ENCODE measurements at places on chromosomes 2 and 18. TPM values are rescaled to one million over a fixed set of nuclear protein-coding genes. Genes with fewer than 3 reads are reported as not detected.
A peak's percentile ranks its signal among the peaks of the same experiment; 100 is the strongest.

The HAUS1 gene
- total RNA-seq, result 5.0 TPM

The AQP12A gene
- not detected for total RNA-seq

DNA sequence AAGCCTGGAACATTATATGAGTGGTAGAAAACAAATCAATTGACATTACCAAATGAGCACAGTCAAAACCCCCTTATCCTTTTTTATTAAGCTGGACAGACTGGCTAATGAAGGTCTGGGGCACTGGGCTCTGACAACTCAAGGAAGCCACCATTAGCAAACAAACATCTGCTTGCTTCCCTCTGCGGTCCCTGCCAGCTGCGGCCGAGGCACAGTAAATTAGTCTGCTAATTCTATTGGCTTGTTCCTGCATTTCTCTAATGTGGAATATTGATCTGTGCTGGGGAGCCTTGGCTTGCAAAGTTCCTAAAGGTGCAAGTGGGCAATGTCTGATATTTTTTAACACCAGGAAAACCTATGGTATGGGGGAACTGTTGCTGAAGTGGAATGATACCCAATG, 300.3 kb downstream of the MTX2 start:
- H3K36me3 ChIP-seq, result no peaks in the 10 kb centered on the region
- H3K4me3 ChIP-seq, result no peak overlapping the region
- DNase-seq, result no peak
- H3K27ac ChIP-seq, result no peak overlapping the region
- H3K4me1 ChIP-seq, result no peaks in the 10 kb centered on the region

DNA sequence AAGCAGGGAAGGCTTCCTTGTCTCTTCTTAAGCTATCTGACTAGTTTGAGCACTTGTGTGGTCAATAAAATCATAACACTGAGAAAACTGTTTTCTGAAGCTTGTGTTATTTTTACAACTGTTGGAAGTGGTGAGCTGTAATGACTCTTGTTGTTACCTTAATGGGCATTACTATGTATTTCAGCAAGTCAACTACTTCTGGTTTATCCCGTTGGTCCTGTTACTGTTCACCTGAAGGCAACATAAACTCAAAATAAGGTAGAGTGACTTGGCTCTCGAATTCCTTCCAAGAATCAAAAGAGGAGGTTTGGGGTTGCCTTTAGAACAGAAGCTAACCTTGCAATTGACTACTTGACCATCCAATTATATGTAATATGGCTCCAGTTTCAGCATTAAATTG, 23.2 kb upstream of the FIGN start:
- no peaks in the 10 kb centered on the region for H3K4me1 ChIP-seq
- no peaks in the 10 kb centered on the region for H3K36me3 ChIP-seq
- DNase-seq, result no peak
- no peaks in the 10 kb centered on the region for H3K27me3 ChIP-seq
- no peak overlapping the region for H3K4me3 ChIP-seq

The C18orf54 gene
- total RNA-seq, result 0.96 TPM

- no peaks in the 10 kb centered on the region for H3K27me3 ChIP-seq
- no peak overlapping the region for H3K4me3 ChIP-seq
- peaks cover 9% of the 10 kb centered on the region for H3K4me1 ChIP-seq
- no peak overlapping the region for H3K27ac ChIP-seq
- no peak for DNase-seq
Observed at GRCh38 chr2:241163601-241164118, 13.4 kb downstream of the PPP1R7 start.

The RABL2A gene
- 5.5 TPM for total RNA-seq

The TCF23 gene
- total RNA-seq, result not detected

- no peaks in the 10 kb centered on the region for H3K36me3 ChIP-seq
- no peak overlapping the region for H3K27ac ChIP-seq
- H3K4me3 ChIP-seq, result no peak overlapping the region
- no peaks in the 10 kb centered on the region for H3K27me3 ChIP-seq
- H3K4me1 ChIP-seq, result no peaks in the 10 kb centered on the region
- no peak for DNase-seq
Observed at GRCh38 chr2:120142528-120143219, 80.5 kb downstream of the TMEM185B start.

DNA sequence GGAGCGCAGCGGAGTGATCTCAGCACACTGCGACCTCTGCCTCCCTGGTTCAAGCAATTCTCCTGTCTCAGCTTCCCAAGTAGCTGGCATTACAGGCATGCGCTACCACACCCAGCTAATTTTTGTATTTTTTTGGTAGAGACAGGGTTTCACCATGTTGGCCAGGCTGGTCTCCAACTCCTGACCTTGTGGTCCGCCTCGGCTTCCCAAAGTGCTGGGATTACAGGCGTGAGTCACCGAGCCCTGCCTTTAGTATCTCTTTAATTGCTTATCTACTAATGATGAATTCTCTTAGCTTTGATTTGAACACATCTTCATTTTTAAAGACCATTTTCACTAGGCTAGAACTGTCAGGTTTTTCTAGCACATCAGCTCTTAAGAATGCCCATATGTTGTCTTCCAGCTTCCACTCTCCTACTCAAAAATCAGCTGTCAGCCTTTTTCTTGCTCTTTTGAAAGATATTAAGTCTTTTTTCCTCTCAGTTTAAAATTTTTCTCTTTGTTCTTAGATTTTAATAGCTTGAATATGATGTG, 16.1 kb upstream of the MFSD2B start:
- no peaks in the 10 kb centered on the region for H3K4me1 ChIP-seq
- no peak overlapping the region for H3K27ac ChIP-seq
- no peak for DNase-seq
- H3K36me3 ChIP-seq, result peaks cover 10% of the 10 kb centered on the region
- H3K27me3 ChIP-seq, result no peaks in the 10 kb centered on the region

The NT5DC4 gene
- total RNA-seq, result not detected

The G6PC2 gene
- total RNA-seq, result not detected

GRCh38 chr2:9594366-9595054, 36.3 kb downstream of the YWHAQ start:
- DNase-seq, result peak; percentile 73
- peaks cover 27% of the 10 kb centered on the region for H3K36me3 ChIP-seq
- H3K27me3 ChIP-seq, result no peaks in the 10 kb centered on the region

- H3K27ac ChIP-seq, result no peak overlapping the region
- no peaks in the 10 kb centered on the region for H3K27me3 ChIP-seq
- H3K4me3 ChIP-seq, result no peak overlapping the region
- no peak for DNase-seq
- peaks cover 13% of the 10 kb centered on the region for H3K36me3 ChIP-seq
- no peaks in the 10 kb centered on the region for H3K4me1 ChIP-seq
Observed at GRCh38 chr2:221435171-221435570, 136.9 kb downstream of the EPHA4 start.

DNA sequence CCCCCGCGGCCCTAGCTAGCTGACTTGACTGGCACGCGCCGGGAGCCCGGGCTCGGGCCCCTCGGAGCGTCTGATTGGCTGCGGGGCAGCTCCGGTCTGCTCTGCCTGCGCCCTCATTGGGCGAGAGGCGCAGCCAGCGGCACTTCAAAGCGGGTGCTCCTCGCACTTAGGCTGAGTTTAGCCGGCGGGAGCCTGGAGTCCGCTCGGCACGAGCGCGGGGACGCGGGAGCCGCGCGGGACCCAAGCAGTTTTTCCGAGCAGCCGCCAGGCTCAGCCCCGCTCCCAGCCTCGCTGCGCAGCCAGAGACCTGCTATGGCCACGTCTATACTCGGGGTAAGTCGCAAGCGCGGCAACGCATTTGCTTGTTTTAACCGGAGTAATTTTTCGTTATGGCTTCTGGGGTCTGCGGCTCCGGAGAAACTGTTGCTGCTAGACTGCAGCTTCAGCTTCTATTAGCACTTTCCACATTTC, at the start of gene SP9:
Gene SP9 (plus strand): TSS at position 174 of the 471 bp plus-strand sequence. CDS start 139 bp downstream, at position 313.
- no peaks in the 10 kb centered on the region for H3K36me3 ChIP-seq
- no peak for DNase-seq
- H3K4me1 ChIP-seq, result peaks cover 17% of the 10 kb centered on the region
- H3K27me3 ChIP-seq, result peaks cover 71% of the 10 kb centered on the region
- H3K27ac ChIP-seq, result no peak within 1 kb of the TSS
- H3K4me3 ChIP-seq, result peak within 1 kb of the TSS; percentile 50

DNA sequence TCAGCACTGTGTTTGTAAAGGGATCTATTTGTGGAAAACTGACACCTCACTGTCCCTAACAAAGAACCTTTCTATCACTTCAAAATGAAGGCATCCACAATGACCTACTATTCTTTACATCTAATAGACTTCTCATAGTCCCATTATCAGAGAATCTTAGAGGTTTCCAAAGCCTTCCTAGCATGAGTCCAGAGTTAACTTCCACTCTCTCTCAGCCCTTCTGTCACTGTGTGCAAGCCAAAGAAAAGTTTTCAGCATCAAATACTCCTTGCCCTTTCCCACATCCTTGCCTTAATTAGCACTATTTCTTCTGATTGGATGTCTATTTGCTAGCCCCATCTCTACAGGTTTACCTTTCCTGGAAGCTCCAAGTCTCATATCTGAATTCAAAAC, 178.5 kb downstream of the ERBB4 start:
- H3K4me1 ChIP-seq, result peaks cover 10% of the 10 kb centered on the region
- peak overlapping the region; percentile 35 for H3K27ac ChIP-seq
- H3K36me3 ChIP-seq, result no peaks in the 10 kb centered on the region
- DNase-seq, result no peak
- no peak overlapping the region for H3K4me3 ChIP-seq

The MAPK4 gene
- 1.2 TPM for total RNA-seq

GRCh38 chr2:213253162-213253561, 31.1 kb upstream of the SPAG16 start:
- H3K4me1 ChIP-seq, result no peaks in the 10 kb centered on the region
- DNase-seq, result no peak
- H3K36me3 ChIP-seq, result no peaks in the 10 kb centered on the region
- no peak overlapping the region for H3K27ac ChIP-seq
- no peaks in the 10 kb centered on the region for H3K27me3 ChIP-seq

The WNT6 gene
- total RNA-seq, result 1.2 TPM

The IL1RN gene
- total RNA-seq, result not detected

The TEX51 gene
- total RNA-seq, result not detected

DNA sequence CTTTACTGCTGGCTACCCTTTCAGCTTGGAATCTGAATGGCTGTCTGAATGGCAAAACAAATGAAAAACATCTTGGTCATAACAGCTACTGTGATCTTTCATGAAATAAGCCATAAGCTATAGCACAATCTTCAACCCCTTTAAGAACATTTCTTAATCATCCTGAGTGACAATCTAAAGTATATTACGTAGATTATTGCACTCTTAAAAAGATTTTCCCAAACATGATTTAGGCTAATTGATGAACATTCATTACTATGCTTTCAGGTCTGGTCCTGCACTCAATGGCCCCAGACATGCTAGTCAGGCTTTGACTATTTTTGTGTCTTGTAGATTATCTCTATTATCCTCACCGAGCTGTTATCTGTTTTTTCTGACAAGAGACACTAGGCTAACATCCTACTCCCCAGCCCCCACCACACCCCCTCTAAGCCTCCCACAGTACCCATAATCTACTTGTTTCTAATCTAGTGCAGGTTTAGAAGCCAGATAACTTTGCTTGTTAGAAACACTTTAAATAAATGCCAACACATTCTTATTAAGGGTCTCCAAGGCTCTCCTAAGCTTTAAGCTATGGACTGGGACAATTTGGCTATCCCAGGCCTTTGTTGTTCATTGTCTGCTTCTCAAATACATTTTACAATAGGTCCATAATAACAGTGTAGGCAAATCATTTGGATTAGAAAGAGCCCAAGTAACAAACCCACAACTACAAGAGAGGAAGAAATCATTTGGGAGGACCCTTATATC, 4.2 kb downstream of the SMAD2 start:
- DNase-seq, result no peak
- H3K27me3 ChIP-seq, result no peaks in the 10 kb centered on the region
- no peak overlapping the region for H3K4me3 ChIP-seq
- no peaks in the 10 kb centered on the region for H3K36me3 ChIP-seq

The SLC30A3 gene
- total RNA-seq, result 7.6 TPM

- no peak overlapping the region for H3K27ac ChIP-seq
- H3K4me3 ChIP-seq, result no peak overlapping the region
- no peaks in the 10 kb centered on the region for H3K36me3 ChIP-seq
- DNase-seq, result no peak
- H3K4me1 ChIP-seq, result no peaks in the 10 kb centered on the region
Observed at GRCh38 chr2:133780099-133780996, 212.1 kb upstream of the NCKAP5 start.

The UGT1A6 gene
- total RNA-seq, result 10.6 TPM

- DNase-seq, result no peak
- H3K27me3 ChIP-seq, result no peaks in the 10 kb centered on the region
- H3K4me1 ChIP-seq, result no peaks in the 10 kb centered on the region
- no peaks in the 10 kb centered on the region for H3K36me3 ChIP-seq
- H3K27ac ChIP-seq, result no peak overlapping the region
Observed at GRCh38 chr2:127185705-127186104, 34.4 kb downstream of the CYP27C1 start.

GRCh38 chr2:47628904-47629303, 154.0 kb upstream of the MSH6 start:
- no peaks in the 10 kb centered on the region for H3K36me3 ChIP-seq
- H3K4me1 ChIP-seq, result peaks cover 2% of the 10 kb centered on the region
- no peak for DNase-seq
- no peak overlapping the region for H3K4me3 ChIP-seq

- DNase-seq, result no peak
- no peak overlapping the region for H3K27ac ChIP-seq
- H3K4me1 ChIP-seq, result no peaks in the 10 kb centered on the region
Observed at GRCh38 chr2:238670111-238670585, 177.7 kb upstream of the TWIST2 start.

DNA sequence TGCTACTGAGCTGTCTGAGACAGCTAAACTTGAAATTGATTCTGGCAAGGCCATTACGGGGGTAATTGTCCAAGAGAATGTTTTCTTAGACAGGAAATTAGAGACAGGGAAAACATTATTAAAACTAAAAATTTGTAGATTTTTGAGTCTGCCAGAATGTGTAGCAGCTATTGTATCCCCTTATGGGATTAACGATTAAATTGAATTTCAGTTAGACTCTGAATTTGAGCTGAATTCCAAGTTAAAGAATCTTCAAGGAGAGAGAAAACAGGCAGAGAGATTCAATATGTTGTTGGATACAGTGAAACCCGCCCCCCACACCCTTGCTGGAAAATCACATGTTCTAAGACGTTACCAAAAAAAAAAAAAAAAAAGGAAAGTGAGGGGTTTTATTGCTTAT, 32.7 kb upstream of the CCDC68 start:
- no peak for DNase-seq
- H3K27ac ChIP-seq, result no peak overlapping the region
- no peaks in the 10 kb centered on the region for H3K36me3 ChIP-seq
- H3K4me1 ChIP-seq, result no peaks in the 10 kb centered on the region
- no peaks in the 10 kb centered on the region for H3K27me3 ChIP-seq
- H3K4me3 ChIP-seq, result no peak overlapping the region

- no peak overlapping the region for H3K4me3 ChIP-seq
- H3K4me1 ChIP-seq, result no peaks in the 10 kb centered on the region
- H3K36me3 ChIP-seq, result no peaks in the 10 kb centered on the region
Observed at GRCh38 chr18:50507120-50507590, 52.7 kb upstream of the MAPK4 start.
